ENCODE measurements at places on chromosomes 5 and 9.

DNA sequence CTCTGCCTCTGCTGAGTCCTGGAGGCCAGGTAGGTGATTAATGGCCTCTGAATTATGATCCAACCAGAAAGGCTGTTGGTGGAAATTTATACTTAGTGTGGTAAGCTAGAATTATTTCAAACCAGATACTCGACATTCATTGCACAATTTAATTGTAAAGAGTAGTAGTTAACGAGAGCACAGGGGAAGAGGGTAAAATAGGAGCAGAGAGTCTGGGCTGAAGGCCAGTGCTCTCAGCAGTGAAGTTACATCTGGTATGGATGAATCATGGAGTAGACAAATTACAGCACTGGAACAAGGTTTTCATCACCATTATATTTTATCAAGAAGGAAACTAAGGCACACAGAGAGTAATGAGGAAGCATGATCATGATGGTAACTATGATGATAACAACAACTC lies 92.5 kb downstream of the TLR4 start:
- DNase-seq = no peak

- no peak for DNase-seq
Observed at GRCh38 chr5:59842999-59843398, 50.5 kb downstream of the PDE4D start.

- DNase-seq = peak; percentile 43
Observed at GRCh38 chr5:33059081-33059480, 348.0 kb downstream of the NPR3 start.

DNA sequence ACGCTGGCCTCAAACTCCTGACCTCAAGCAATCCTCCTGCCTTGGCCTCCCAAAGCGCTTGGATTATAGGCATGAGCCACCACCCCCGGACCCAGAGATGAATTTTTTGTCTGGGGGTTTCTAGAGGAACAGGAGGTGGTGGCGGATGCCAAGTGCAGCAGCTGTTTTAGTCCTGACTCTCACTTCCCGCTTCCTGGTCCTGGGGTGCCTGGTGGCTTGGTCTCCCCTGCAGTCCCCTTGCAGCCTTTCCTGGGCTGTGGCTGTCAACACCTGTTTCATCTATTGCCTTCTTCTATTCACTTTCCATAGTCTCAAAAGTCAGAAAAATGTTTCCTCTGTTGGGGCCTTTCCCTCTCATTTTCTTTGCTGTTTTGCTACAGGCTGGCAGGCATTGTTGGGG lies 6.5 kb upstream of the NHP2 start:
- DNase-seq = no peak

DNA sequence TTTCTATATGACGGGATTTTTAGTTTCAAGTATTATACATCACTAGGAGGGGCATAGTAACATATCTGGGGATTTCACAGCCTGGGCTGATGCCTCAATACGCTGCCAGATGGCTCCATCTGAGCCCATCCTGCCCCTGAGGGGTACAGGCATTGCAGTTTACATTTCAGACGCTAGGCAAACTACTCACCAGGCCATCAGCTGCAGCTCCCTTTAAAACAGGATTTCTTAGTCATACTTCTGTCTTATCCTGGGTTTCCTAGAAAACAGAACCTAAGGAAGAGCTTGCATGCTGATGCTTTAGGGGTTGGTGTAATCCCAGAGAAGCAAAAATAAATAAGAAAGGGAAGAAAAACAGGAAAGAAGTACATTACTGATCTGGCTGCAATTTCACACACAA lies 372.8 kb upstream of the PIK3R1 start:
- peak; percentile 5 for DNase-seq

GRCh38 chr5:164234321-164234720 lies 728.9 kb downstream of the MAT2B start:
- DNase-seq = no peak

GRCh38 chr5:151966046-151966445 lies 41.4 kb upstream of the GLRA1 start:
- DNase-seq = no peak

- DNase-seq = peak; percentile 26
Observed at GRCh38 chr5:152246401-152246800, 158.7 kb downstream of the NMUR2 start.

DNA sequence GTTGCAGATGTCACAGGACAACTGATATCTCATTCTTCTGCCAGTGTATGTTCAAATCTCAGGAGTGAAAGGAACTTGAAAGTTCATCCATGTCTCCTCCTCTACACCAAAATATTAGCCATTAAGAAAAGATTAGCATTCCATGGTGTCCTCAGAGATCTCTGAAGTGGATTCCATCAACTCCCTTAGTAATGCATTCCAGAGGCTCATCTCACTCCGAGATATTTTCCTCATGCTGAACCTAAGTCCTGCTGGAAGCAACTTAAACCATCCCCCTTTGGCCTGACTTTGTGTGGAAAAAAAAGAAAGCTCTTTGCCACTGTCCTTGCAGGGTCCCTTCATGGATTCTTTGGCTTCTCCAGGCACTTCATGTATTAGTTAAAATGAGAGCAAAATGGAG lies 155.7 kb upstream of the ZNF462 start:
- no peak for DNase-seq

- DNase-seq = no peak
Observed at GRCh38 chr5:14534773-14535172, 46.8 kb upstream of the OTULINL start.

GRCh38 chr5:43875741-43876140 lies 272.8 kb downstream of the NNT start:
- DNase-seq = no peak

- DNase-seq = no peak
Observed at GRCh38 chr5:138583984-138584637, 8.9 kb upstream of the HSPA9 start.

- DNase-seq = no peak
Observed at GRCh38 chr5:157162919-157163510, 3.0 kb downstream of the GARIN3 start.

DNA sequence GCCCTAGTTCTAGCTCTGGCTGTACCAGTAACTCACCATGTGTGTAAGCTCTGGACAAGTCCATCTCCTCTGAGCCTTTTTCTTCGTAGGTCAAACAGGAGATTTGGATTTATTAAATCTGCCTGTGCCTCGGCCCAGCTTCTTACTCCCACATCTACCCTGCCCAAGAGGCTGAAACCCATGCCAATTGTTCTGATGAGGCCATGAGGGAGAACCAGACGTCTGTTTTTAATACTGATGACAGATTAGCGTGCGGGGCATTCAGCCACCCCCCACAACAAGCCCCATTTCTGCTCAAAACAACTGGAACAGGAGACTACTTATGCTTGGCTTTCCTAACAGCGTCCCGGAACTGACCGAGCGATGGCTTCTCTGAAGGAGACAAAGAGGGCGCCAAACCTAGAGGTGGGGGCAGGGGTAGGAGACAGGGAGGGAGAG lies 81.2 kb upstream of the TRIM32 start:
- DNase-seq = no peak

Data from mammary epithelial cell (primary cell).